ENCODE measurements at places on chromosomes 5 and 9.
A peak's percentile ranks its signal among the peaks of the same experiment; 100 is the strongest.

GRCh38 chr9:135045264-135045927 lies 42.1 kb upstream of the OLFM1 start:
- DNase-seq: no peak

GRCh38 chr5:10401498-10401897 lies 40.2 kb upstream of the ROPN1L start:
- no peak for DNase-seq

- DNase-seq: no peak
Observed at GRCh38 chr5:167816354-167816753, 475.1 kb upstream of the WWC1 start.

GRCh38 chr9:136255896-136256890 lies 10.6 kb upstream of the QSOX2 start:
- no peak for DNase-seq

GRCh38 chr9:128722380-128723351 lies 1.3 kb downstream of the ZDHHC12 start:
- no peak for DNase-seq

GRCh38 chr9:127989094-127989493 lies 8.3 kb upstream of the EEIG1 start:
- DNase-seq: no peak

DNA sequence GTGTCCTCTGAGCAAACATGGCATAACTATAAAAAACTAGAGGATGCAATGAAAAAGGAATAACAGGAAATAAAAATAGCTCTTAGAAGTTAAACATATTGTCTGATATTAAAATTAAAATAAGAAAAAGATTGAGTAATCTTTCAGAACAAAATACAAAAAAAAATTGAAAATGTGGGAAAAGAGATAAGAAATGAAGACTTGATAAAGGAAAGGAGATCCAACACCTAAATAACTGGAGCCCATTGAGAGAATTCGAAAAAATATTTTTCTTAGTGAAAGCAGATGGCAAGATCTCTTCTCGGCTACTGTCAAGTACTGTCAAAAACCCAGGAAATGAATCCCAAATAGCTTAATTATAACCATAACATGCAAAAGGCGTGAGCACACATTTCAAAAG lies 24.9 kb downstream of the LIFR start:
- no peak for DNase-seq

- no peak for DNase-seq
Observed at GRCh38 chr5:11047625-11048024, 286.6 kb upstream of the DAP start.

GRCh38 chr5:55771175-55771655 lies 33.4 kb downstream of the DDX4 start:
- DNase-seq: no peak

GRCh38 chr9:89915187-89915586 lies 310.4 kb downstream of the GADD45G start:
- no peak for DNase-seq

DNA sequence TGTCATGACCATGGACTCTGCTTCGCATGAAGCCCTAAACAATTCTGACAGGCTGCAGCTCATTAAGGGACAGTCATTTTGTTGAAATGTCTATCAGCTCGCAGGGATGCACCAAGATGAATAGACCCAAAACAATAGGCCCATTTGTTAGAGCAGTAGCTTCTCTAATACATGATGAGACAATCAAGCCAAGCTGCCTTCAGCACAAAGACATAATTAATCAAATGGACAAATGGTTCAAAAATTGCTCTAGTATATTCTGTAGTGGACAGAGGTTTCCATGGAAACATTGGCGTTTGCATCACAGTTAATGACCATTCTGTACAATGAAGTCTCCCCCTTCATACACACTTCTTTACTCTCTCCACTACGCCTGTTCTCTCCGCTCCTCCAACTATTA lies 274.6 kb downstream of the ANXA1 start:
- no peak for DNase-seq

- peak; percentile 65 for DNase-seq
Observed at GRCh38 chr5:150763023-150763769, 4.4 kb upstream of the DCTN4 start.

GRCh38 chr9:131589124-131589711 lies 43.9 kb downstream of the PRRT1B start:
- DNase-seq: no peak

DNA sequence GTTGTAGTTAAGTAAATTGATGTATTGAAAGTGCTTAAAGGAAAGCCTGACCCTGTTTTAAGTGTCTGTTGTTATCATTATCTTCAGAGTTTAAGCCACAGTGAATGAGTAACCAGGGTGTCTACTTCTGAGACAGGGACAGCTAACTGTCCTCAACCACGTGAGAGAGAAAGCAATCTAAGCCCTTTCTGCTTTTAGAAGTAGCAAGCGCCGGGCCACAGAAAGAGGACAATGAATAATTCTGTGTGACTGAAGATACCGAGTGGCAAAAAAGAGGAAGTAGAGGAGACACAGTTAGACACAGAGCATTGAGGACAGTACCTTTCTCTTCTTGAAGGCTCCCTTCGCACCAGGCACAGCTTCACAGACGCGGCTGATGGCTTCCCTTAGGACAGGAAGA lies 86.3 kb downstream of the S1PR3 start:
- DNase-seq: no peak

DNA sequence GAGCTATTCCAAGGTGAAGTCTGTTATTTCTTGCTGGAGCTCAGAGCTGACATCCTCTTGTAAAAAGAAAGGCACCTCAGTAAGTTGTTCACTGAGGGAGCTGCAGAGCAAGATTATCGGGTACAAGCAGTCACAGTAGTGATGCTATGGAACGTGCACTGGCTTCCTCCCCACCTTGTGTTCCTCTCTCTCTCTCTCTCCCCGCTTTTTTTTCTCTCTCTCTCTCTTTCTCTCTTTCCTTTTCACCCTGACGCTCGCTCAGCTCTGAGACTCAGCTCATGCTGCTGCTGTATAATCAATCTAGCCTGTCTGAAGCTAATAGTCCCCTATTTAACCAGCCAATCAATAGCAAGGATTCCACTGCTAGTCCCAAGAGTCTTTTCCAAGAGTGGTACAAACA lies 587.6 kb upstream of the CDH18 start:
- DNase-seq: no peak

GRCh38 chr5:163760498-163760897 lies 255.1 kb downstream of the MAT2B start:
- peak; percentile 98 for DNase-seq

DNA sequence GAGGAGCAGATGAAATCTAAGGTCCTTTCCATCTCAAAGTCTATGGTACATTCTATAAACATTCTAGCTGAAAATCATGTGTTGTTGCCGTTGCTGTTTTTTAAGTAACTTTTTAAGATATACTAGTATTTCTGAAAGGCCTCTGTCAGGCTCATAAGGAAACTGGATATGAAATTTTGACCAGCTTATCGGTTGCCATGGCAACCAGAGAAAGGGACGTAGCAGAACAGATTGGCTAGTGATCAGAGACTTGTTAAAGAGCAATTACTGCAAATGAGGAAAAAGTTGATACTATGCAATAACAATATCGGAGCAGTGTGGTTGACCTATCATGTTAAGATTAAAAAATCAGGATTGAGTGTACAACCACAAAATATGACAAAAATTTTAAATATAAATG lies 57.0 kb upstream of the RNF180 start:
- no peak for DNase-seq

GRCh38 chr9:10041726-10042229 lies 571.0 kb downstream of the PTPRD start:
- DNase-seq: no peak

DNA sequence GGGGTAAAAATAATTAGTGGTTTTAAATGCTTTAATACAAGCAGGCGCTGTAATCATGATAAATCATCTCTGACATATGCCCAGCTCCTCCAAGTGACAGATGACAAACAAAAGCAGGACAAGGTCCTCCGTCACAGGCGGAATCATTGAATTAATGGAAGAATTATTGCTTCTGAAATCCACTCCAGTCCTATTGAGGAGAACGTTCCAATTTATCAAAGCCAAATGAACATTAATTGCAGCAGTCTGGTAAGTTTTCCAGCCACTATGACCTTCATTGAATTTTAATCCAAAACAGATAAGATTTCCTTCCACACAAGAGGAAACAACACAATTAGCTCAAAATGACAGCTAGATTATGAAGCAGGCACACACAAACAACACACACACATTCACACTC lies 136.8 kb downstream of the ASTN2 start:
- no peak for DNase-seq

- DNase-seq: no peak
Observed at GRCh38 chr5:51902512-51902911, 519.3 kb downstream of the ISL1 start.

GRCh38 chr5:91288118-91288916 lies 94.8 kb downstream of the ARRDC3 start:
- DNase-seq: peak; percentile 40

GRCh38 chr9:35611230-35611797 lies 6.3 kb downstream of the TESK1 start:
- peak; percentile 70 for DNase-seq

DNA sequence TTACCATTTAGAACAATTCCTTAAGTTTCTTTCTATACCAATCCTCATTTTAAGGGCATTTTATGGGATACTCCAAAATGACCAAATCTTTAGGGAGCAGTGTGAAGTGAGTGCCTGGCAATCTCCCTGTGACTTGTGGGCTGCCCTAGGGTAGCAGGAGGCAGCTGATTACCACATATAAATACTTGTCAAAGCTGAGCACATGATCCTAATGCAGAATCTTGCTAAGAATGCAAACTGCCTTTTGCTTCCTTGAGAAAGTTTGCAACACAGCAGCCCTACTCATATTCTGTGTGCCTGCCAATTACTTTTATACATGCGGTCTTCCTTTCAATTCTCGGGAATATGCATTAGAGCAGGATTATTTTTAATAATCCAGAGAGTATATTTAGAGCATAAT lies 18.2 kb upstream of the NREP start:
- DNase-seq: no peak

DNA sequence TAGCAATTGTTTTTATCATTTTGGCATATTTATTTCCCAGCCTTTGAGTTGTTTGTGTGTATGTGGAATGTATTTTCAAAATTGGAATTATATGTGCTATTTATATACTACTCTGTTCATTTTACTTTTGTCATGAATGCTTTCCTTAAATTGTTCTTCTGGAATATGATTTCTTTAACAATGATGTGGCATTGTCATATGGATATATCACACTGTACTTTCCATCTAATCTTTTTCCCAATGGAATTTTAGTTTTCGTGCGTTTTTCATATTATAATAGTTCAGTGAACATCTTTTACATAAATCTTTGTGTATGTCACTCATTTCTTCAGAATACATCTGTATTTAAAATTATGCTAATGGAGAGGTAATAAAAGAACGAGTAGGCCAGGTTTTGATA lies 980.1 kb upstream of the WWC1 start:
- no peak for DNase-seq

DNA sequence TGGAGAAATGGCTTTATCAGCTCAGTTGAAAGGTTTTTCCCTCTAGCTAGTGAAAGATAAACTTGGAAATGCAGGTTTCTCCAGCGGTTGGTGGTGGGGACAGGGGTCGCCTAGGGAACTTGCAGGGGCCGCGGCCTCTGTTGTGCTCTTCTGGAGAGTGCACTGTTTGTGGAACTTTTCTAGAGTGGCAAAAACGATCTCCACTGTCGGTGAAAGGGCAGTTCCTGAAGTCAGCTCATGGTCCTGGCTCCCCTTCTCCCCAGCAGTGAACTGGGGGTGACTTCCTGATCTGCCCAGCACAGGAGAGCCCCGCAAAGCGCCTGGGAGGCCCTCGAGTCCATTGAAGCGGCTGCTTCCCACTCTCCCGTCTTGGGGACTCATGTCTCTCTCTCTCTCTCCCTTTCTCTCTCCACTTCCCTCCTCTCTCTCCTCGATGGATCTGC lies 3.2 kb downstream of the IRX1 start:
- DNase-seq: no peak

- DNase-seq: no peak
Observed at GRCh38 chr5:149420545-149421371, 41.7 kb upstream of the IL17B start.

DNA sequence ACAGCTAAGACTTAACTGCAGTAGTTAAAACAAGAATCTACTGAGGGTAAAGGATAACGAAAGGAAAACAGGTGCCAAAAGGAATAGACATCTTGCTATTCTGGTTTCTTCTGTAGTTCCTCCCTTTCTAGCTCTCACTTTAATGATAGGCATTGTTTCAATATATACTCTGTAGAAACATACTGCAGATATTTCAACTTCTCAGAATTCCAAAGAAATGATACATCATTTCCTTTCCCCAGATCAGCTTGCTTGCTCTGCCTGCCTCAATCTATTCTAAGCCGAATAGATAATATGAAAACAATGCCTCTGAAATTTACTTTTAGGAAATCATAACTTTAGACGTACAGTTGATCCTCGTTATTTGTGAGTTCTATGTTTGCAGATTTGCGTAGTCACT lies 46.3 kb downstream of the ACO1 start:
- DNase-seq: peak; percentile 70
